ENCODE measurements at places on chromosomes 12 and 14.

- DNase-seq: no peak
Measured at GRCh38 chr12:18576104-18576626, 161.6 kb downstream of the PLCZ1 start.

DNA sequence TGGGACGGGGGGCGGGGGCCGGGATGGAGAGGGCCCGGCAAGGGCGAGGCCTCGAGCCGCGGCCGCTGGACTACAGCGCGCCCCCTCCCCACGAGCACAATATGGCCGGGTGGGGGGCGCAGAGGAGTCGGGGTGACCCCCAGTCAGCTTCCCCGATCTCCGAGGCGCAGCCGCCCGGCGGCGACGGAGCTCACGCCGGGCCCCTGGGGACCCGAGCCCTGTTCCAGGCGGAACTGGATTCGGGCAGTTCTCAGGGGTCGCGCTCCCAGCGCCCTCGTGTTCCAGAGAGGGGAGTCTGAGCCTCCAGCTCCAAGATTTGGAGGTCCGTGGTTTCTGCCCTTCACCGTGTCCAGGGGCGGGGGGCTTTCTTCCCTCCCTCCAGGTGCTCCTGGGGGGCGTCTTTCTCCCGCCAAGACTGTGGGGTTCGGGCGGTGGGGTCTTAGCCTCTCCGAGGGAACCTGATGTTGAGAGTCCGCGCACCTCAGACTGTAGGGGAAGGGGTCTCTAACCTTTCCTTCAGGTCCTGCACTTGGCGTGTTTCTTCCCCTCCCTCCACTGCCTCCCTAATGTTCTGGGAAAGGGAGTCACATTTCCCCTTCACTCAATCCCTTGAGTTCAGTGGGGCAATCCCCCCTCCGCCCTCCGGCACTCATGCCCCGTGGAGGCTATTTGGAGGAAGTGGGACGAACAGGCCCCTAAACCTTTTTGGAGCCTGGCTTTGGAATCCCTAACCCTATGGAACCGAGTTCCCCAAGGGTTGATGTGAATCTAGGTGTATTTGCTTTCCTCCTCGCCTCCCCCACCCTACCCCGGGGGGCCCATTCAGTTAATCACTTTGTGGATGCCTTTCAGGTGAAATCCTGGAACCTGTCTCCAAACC is 584 bp downstream of the ACVR1B start:
- DNase-seq: no peak

- DNase-seq: no peak
Measured at GRCh38 chr14:101105045-101105444, 201.5 kb upstream of the RTL1 start.

DNA sequence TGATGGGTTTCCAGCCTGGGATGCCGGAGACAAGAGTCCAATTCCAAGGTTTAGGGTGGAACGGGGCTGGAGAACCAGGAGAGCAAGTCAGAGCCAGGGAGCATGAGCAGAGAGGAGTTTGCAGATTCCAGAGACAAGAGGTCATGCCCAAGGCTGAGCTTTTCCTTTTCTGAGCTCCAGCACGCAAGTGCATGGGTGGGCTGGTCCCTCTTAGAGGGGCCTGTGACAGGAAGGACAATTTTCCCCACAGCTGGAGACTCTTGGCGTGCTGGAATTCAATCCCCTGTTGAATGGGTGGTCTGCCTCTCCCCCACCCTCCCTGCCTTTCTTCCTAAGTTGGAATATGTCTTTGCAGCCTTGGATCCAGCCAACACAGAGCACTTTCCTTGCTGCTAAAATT is 431.9 kb downstream of the BCL11B start:
- no peak for DNase-seq

DNA sequence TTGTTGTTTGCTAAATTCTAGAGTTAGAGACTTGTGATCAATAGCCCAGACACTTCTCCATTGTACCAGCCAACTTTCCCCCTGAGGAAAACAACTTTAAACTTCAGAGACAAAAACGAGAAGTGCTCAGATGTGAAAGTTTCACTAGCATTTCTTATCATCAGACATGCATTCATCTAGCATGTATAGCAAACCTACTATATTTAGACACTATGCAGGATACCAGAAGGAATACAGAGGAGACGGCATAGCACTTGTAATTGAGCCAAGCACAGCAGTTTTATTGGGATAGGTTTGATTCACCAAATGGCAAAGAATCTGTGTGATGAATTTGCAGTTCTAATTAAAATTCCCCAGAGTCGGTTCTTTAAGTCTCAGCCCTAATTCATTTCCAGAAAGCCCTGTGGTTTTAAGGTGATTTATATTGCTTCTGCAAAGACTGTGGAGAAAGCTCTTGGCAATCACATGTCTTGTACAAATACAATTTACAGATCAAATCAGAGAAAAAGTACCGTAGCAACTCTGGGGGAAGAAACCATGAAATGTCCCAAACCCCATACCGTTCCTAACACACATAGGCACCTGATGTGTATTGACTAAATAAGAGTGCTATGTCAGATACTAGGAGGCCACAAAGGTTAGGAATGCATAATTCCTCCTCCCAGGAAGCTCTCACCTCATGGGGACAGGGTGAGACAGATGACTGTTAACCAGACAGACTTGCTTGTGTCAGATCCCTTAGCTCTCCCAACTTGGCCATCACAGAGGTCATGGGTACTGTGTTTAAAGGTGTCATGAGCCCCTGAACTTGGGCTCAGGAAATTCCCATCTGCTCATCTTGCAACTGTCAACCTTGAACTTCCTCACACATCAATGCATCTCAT is 69.6 kb upstream of the KRAS start:
- DNase-seq: no peak

DNA sequence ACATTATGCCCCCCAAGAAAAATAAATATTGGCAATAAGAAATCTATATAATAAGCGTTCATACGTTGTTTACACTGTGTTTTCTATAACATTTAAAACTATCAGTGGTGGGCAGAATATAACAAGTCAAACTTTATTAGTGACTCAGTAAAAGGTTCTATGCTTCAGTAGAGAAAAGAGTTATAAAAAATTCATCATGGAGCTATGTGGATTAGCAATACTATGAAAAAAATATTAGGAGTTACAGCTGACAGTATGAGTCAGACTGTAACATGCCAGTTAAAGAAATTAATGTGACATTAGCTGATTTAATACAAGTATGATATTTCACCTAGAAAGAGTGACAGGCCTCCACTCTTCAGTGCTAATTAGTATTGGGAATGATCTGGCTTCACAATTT is 125.1 kb upstream of the GARIN6 start:
- DNase-seq: no peak

- peak; percentile 38 for DNase-seq
Measured at GRCh38 chr12:68317047-68317667, 15.0 kb downstream of the MDM1 start.

DNA sequence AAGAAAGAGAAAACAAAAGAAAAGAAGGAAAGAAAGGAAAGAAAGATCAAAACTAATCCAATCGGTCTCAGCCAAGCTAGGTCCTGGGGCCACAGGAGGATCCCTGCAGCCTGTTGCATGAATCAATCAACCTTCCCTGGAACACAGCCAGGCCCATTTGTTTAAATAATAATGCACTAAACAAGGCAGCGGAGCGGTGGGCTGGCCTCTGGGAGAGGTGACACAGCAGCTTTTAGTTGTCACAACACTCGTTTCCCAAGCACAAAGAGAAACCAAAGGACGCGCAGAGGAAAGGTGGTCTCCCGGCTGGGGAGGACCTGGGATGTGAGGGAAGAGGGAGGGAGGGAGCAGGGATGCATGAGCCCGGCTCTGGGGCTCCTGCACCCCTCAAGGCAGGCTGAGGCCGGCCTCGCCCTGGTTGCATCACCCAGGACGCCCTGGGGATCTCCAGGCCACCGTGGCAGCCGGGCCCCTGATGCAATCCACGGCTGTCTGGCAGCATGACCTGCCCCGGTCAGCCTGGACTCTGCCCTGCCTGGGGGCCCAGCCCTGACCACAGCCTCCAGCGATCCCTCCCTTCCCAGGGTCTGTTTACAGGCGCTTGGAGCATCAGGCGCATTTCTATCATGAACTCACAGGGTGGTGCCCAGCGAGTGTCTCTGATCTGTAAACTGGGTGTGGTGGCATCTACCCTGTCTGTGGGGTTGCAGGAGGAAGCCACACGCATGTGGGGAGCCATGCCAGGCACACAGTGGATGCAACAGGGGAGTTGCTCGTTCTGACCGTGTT is 32.5 kb downstream of the MMP17 start:
- peak; percentile 53 for DNase-seq

DNA sequence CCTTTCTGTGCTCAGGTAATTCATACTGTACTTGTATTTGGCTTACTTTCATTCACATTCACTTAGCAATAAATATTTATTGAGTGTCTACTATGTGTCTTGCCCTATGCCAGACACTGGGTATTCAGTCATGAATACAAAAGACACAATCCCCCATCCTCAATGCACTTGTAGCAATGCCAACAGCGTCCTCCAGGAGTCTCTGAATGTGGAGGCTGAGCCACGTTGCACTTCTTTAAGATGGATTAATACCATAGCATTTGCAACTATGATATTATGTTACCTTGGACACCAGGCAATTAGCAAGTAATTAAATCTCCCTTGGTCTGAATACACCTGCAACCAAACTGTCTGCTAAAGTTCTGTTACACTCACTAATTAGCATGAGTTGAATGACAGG is 58.8 kb downstream of the OTX2 start:
- DNase-seq: no peak

DNA sequence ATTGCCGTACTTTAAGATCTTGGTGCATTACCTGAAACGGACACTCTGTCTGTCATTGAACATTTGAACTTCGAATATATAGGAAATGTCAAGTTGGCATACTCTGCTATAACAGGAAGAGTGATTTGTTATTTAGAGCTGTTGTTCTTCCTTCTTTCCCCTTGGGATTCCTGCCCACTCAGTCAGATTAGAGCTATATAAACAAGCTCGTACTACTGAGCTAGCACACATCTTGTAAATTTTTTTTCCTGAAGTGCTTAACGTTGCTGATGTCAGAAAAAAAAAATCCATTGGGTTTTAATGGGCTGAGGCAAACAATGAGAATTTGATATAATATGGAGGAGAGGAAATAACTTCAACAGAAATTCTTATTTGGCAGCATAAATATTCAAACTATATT is 26.8 kb downstream of the RGS6 start:
- DNase-seq: peak; percentile 26

- peak; percentile 47 for DNase-seq
Measured at GRCh38 chr14:69342928-69343525, 55.1 kb downstream of the ERH start.

DNA sequence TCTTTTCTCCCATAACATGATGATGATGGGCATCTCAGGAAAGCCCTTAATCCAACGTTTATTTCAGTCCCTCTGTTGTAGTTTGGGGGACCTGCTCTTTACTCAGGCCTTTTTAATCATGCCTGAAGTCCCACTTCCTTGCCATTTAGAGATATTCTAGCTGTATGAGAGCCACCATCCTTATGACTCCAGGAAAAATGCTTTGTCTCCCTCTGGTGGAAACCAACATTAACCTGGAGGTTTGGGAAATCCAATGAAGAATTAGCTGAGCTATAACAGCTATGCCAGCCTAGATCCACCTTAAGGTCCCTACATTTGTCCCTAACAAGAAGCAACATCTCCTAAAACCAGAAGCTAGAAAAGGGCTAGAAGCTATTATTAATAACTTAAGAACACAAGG is 1399.1 kb downstream of the LRFN5 start:
- DNase-seq: no peak

DNA sequence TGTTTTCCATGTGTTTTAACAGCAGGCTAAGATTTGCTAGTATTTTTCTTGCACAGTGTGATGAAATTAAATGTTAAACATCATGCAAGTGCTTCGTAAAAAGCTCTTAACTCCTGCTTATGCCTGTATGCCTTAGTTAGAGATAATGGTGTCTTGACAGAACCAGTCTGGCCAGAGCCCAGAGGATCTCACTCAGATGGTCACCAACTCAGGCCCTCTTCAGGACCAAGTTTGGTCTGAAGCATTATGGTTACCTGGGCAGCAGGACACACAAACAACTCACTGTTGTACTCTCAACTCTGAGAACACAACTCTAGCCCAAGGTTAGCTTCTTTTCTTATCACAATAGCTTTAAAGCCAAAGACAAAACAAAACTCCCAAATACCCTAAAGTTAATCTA is 115.4 kb downstream of the KIF21A start:
- no peak for DNase-seq

- no peak for DNase-seq
Measured at GRCh38 chr12:49809906-49810389, 18.3 kb downstream of the NCKAP5L start.

- no peak for DNase-seq
Measured at GRCh38 chr14:102777711-102778337, 575 bp downstream of the TRAF3 start.

- no peak for DNase-seq
Measured at GRCh38 chr12:106097011-106097410, 41.7 kb downstream of the NUAK1 start.

- peak; percentile 4 for DNase-seq
Measured at GRCh38 chr12:72105849-72106248, 166.3 kb upstream of the TRHDE start.

DNA sequence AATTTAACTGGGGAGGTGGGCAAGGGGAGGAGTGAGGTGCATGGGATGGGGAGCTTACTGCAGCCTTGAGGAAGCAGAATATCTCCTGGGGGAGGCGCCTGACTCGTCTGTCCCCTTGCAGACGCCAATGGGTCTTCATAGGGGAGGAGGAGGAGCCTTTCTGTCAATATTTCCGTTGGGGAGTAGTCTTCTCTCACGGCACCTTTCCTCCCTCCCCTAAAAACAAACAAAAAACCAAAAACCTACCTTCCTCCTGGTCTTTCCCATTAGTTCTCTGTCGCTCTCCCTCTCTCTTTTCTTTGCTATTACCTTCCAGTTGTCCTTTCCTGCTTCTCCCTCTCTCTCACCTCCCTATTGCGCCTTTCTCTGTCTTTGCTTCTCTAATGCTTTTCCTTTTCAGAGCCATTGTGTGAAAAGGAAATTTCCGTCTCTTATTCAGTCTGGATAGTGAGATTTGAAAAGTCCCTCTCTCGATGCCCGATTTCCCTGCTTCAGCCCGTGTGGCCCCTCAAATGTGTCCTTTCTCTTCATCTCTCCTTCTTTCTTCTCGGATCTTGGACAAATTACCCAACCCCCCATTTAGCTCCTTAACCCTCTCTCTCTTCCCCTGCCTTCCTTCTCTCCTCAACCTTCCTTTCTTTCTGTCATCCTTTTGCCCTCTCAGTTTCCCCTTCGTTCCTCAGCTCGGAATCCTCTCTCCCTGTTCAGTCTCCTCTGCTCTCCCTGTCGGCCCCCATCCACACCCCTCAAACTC is 5.9 kb downstream of the GPR84 start:
- DNase-seq: peak; percentile 45

DNA sequence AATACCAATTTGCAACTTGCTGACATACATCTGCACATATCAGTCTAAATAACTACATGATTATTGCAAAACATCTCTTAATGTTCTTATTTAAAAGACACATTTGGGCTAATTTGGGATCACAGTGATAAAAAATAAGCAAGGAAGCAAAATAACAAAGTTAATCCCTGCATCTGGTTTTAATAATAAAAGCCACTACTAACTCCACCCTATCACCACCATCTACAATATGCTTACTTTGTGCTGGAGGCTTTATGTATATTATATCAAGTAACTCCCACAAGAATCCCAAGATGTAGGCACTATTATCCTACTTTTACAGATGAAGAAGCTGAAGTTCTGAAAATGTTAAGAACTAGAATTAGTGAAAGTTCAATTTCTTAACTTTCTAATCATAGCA is 45.7 kb downstream of the TAOK3 start:
- DNase-seq: no peak

All from DMS79 treated with DMSO at 0.1 percent for 48 hours (cell line).